ENCODE measurements at places on chromosomes 2 and 18.

GRCh38 chr2:235843591-235844395 is 324.4 kb downstream of the GBX2 start:
- DNase-seq = no peak

- DNase-seq = peak; percentile 81
Observed at GRCh38 chr18:75161256-75162028, 47.5 kb downstream of the PTGR3 start.

DNA sequence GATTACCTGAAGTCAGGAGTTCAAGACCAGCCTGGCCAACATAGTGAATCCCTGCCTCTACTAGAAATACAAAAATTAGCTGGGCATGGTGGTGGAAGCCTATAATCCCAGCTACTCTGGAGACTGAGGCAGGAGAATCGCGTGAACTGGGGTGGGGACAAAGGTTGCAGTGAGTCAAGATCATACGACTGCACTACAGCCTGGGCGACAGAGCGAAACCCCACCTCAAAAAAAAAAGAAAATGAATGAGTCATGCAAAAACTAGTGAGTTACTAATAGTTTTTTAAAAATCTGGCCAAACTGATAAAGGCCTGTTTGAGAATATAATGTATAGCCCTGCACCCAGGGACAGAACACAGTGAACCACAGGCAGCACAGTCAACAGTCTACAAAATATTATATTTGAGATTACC is 17.5 kb downstream of the AFG3L2 start:
- DNase-seq = no peak

DNA sequence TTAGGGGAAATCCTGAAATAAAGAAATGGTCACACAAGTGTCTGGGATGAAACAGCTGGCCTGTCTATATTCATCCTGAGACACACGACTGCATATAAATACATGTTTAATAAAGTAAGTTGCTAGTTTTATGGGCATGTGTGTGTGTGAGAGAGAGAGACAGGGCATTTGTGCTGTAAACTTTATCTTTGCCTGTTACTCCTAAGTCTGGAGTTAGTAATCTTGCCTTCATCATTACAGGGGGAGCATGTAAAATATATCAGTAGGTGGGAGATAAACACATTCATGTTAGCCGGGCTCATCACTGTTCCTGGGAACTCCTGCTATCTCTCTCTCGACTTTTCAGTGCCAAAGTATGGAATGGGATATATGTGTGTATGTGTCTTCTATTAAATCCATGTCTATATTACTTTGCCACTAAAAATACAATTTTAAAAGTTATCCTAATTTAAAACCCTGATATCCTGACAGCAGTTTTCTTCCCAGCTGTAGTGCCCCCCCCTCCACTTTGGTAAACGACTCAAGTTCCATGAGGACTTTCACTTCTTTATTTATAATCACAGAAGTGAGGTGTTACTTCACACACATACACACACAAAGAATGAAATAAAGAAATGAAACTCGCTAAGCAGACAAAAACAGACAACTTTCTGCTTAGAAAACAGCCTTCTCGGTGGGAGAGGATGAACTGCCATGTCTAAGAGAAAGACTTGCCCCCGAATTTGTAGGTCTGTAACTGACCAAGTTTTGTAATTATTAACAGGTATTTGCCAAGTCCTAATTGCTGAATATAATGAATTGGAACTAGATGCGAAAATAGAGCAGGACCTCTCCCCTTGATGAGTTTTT is 947 bp downstream of the ZEB2 start:
- DNase-seq = peak; percentile 57

DNA sequence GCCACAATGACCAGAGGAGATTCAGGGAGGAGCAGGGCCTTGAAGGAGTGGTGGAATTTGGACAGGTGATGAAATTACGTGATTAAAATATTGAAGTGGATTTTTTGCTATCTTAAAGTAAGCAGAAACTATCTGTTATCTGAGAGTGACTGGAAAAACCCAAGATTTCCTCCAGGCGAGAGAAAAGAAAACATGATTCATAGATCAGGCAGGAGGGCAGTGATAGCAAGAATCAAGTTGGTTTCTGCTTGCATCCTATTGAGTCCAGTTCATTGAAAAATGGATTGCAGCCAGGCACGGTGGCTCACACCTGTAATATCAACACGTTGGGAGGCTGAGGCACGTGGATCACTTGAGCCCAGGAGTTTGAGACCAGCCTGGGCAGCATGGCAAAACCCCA is 127.8 kb downstream of the NXPH2 start:
- no peak for DNase-seq
